ENCODE measurements at places on chromosomes 5 and 9.
A peak's percentile ranks its signal among the peaks of the same experiment; 100 is the strongest.

GRCh38 chr5:102715082-102715807 lies 39.9 kb upstream of the PAM start:
- peak; percentile 35 for DNase-seq

GRCh38 chr9:72932619-72933018 lies 20.2 kb downstream of the ALDH1A1 start:
- DNase-seq = no peak

DNA sequence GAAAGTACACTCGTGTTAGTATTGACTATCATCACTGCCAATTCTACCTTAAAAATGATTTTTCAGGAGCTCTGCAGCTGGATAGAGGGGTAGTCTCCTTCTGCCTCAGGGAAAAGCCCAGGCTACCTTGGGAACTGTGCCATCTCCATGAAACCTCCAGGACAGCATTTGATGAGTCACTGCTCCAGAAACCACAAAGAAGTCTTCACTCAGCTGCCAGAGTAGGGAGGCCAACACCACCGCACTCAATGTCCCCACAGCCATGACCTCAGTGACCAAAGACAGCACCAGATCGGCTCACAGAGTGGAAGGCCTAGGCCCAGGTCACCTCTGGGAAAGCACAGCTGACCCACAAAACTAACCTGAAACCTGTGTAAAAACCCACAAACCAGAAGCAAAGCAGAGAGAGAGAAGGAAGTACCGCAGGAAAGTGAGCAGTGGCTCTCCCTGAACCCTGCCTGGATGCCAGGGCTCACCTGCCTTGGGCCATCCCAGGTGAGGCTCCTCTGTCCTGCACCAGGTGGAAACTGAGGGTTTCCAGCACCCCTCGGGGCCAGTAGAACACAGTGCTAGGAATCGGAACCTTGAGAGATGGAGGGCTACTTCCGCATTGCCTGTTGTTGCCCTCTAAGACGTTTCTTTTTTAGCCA lies 30.0 kb downstream of the S1PR3 start:
- DNase-seq = peak; percentile 60

DNA sequence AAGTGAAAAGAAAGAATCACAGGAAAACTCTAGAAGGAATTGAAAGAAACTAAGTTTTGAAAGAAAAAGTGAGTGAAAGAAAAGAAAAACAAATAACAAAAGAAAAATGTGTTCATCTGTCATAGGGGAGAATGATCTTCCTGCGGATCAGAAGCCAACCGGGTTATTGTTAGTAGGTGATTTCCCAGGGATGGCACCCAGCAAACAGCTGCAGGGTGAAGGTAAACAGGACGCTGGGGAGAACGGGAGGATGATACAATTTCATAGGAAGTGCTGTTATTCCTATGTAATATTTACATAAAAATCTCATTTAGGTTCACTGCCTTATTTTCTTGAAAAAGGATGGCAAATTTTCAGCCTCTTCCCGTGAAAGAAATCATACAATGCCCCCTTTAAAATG lies 72.4 kb upstream of the LHFPL2 start:
- DNase-seq = no peak

DNA sequence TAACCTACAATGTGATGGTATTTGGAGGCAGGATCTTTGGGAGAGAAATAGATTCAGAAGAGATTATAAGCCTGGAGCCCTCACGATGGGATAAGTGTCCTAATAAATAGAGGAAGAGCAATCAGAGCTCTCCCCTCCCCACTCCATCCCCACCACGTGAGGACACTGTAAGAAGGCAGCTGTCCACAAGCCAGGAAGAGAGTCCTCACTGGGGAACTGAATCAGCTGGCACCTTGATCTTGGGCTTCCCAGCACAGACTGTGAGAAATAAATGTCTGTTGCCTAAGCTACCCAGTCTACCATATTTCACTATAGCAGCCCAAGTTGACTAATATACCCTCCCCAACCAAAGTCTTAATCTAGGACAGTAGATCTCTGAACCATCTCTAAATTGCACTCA lies 118.1 kb downstream of the SUSD1 start:
- DNase-seq = no peak

GRCh38 chr5:3599226-3600105 lies 3.8 kb downstream of the IRX1 start:
- DNase-seq = no peak

DNA sequence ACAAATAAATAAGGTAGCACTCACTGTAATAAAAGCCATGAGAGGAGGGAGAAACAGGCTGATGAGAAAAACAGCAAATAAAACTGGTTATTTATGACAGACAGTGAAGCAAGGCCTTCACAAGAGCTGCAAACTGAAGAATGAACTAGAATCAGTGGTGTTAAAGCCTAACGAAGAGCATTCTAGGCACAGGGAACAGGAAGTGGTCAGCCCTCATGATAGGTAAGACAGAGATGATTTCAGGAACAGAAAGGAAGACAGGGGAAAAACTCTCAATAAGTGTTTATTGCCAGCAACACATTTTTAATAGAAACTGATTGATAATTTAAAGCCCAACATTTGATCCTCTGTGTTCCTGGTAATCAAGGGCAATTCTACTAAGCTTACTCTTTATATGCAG lies 124.5 kb downstream of the EDIL3 start:
- DNase-seq = no peak

DNA sequence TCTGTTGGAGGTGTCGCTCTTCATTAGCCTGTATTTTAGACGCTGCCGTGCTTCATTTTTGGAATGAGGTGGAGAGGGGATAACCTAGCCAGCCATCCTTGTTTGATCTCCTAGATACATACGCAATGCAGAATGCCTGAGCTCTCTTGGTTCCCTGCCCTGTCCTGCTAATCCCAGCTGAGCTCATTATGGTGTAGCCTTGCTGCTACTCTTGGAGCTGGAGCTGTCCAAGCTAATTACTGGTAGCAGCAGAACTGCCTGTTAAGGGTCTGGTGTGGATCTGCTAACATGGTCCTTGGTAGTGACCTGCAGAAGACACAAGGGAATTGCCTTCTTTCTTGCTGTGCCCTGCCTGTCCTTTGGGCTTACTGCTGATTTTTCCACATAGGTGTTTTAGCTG lies 207.9 kb downstream of the CNTLN start:
- DNase-seq = no peak

- DNase-seq = no peak
These were observed 266.6 kb downstream of the SMARCA2 start for GRCh38 chr9:2281803-2282185.

GRCh38 chr5:155254399-155254798 lies 240.8 kb downstream of the KIF4B start:
- no peak for DNase-seq

GRCh38 chr5:167896814-167897213 lies 394.6 kb upstream of the WWC1 start:
- no peak for DNase-seq

DNA sequence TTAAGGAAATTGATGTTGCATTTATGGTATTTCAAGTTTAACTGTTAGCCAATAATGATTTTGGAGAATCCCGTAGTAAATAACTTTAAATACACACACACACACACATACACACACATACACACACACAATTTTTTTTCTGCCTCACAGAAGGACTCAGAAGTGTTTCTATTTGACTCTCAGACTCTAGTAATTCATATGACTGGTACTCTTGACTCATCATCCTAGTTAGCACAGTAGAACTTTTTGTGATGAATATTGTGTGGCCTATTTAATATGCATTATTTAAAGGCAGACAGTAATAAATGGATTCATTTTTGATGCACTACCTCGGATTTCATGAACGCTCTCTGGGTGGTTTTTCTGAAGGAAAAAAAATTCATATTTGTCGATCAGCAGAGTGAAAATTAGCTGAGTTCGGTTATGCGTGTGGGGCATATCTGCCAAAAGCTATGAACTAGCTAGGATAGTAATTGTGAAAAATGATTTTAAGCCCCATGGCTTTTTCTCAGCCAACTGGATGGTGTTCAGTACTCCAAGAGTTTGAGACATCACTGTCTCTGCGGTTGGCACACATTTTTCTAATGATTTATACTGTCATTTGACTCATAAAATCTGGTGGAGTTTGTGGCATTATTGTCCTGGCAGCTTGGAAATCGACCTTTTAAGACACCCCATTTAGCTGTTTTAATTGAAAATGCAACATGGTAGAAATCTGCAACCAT lies 102.2 kb downstream of the PCSK5 start:
- DNase-seq = no peak

DNA sequence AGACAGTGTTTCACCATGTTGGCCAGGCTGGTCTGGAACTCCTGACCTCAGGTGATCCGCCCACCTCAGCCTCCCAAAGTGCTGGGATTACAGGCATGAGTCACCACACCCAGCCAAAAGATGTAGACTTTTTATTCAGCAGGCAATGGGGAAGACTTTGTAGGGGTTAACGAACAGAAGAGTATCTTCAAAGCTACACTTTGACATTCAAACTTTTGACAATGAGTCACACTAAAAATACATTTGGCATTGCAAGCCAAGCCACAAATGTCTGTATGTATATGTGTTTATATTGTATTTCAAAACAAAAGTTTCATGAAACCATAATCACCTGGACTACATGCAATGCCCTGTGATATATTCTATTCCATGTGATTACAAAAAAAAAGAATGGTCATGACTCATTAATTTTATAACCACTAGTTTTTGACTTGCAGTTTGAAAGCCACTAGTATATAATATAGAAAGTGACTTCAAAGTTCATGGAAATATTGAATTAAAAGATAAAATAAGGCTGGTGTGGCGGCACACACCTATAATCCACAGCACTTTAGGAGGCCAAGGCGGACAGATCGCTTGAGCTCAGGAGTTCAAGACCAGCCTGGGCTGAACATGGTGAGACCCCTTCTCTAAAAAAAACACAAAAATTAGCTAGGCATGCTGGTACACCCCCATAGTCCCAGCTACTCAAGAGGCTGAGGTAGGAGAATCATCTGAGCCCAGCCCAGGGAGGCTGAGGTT lies 8.3 kb downstream of the DIMT1 start:
- DNase-seq = no peak

- no peak for DNase-seq
These were observed 4.3 kb upstream of the MXD3 start for GRCh38 chr5:177316005-177316404.

DNA sequence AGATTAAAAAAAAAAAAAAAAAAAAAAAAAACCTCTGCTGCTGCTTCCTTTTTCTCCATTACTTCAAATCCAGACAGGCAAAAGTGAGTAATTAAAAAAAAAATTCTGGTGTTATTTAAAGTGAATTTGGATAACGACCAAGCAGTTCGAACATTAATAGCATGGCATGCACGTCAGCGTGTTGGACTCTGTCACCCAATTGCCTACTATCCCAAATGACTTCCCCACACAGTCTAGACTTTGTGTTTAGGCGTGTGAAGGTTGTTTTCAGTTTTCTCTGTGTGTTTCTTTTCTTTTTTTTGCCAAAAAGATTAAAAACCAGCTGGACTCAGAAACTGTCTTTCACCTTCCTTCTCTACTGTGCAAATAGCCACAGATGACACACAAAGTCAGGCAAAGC lies 321.4 kb downstream of the MSX2 start:
- no peak for DNase-seq

GRCh38 chr5:11009576-11009975 lies 248.5 kb upstream of the DAP start:
- DNase-seq = no peak

- DNase-seq = peak; percentile 34
These were observed 210.7 kb upstream of the SLC24A2 start for GRCh38 chr9:19999491-20000057.

GRCh38 chr9:95742821-95743220 lies 132.7 kb upstream of the ERCC6L2 start:
- DNase-seq = no peak

- peak; percentile 48 for DNase-seq
These were observed 196.2 kb downstream of the DTWD2 start for GRCh38 chr5:118791926-118792734.

GRCh38 chr9:37339923-37340322 lies 82.6 kb upstream of the GRHPR start:
- no peak for DNase-seq

- DNase-seq = no peak
These were observed 71.8 kb downstream of the ZNF618 start for GRCh38 chr9:113947941-113948340.

GRCh38 chr5:34724741-34725140 lies 68.6 kb downstream of the RAI14 start:
- DNase-seq = no peak

DNA sequence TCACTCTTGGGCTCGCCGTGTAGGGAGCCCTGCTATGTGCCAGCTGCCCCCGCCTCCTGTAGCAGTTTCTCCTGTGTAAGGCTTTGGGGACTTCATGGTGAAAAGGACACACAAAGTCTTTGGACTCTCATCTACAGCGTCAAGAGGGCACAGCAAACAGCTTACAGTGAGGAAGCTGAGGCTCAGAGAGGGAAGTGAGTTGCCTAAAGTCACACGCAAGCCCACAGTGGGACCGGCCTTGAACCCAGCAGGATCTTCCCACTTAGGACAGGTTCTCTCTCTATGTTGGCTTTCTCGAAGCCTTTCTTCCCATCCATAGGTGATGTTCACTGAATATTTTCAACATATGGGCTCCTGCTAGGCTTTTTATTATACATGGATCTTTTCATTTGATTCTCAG lies 9.8 kb upstream of the PRRX2 start:
- no peak for DNase-seq

GRCh38 chr9:95100071-95100627 lies 217.4 kb downstream of the FANCC start:
- no peak for DNase-seq
